Dorsolateral prefrontal cortex (tissue), 122 donors: ENCODE measurements at places on chromosomes 6 and 20. TPM values are rescaled to one million over a fixed set of nuclear protein-coding genes. Genes with fewer than 3 reads are reported as not detected.

- DNase-seq = no peak
These were observed 18.5 kb downstream of the RAE1 start for GRCh38 chr20:57369596-57369995.

Gene KHDC1L
- 1.5 TPM for total RNA-seq

GRCh38 chr20:36405255-36405654 lies 99.1 kb downstream of the DLGAP4 start:
- DNase-seq = no peak

DNA sequence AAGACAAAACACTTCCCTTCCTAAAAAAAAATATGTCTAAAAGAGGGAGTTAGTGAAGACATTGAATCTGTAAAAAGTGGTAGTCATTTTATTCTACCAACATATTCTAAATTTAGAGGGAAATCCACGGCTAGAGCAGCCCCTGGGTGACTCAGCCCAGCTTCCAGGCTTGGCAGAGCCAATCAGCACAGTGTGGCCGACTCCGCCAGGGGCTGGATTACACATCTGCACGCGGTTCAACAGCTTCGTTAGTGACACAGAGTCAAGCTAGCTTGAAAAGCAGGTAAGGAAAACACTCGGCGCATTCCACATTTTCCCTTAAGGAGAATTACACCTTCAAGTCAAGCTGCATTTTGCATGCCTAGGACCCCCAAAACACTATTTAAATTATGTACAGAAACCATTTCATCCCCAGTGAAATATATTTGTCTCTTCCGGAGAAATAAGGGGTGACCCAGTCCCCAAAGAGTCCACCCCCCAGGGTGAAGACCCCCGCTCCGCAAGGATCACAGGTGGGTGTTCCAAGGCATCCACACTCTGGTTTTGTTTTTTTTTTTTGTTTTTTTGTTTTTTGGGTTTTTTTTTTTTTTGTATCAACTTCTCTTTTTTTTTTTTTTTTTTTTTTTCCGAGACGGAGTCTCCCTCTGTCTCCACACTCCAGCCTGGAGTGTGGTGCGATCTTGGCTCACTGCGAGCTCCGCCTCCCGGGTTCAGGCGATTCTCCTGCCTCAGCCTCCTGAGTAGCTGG lies 58.4 kb upstream of the ARID1B start:
- DNase-seq = no peak

DNA sequence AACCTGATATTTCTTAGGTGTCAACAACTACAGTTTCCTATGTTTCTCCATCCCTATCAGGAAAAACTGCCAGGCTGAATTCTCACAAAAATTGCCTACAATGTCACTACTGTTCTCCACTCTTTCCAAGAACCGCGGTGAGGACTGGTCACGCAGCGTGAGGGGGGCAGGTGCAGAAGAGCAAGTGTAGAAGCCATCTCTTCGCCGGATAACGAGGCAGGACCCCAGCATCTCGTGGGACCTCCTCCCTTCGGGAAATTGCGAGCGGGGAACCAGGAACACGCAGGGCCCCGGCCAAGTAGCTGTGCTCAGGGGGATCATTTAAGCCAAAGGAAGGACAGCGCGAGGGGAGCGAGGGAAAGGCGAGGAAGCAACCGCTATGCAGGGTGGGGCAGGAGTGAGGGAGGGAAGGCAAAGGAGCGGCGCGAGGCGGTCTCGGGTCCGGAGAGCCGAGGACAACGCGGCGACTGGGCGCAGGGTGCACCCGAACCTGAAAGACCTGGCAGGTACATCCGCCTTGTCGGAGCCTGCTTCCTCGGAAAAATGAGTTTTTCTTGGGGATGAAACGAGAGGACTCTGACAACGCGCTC lies 559 bp downstream of the APMAP start:
- DNase-seq = peak; percentile 36
